ENCODE measurements at places on chromosomes 5 and 9. TPM values are rescaled to one million over a fixed set of nuclear protein-coding genes. Genes with fewer than 3 reads are reported as not detected.

- H3K27me3 ChIP-seq, result no peaks in the 10 kb centered on the region
- H3K4me3 ChIP-seq, result no peak overlapping the region
- no peak overlapping the region for H3K27ac ChIP-seq
- no peaks in the 10 kb centered on the region for H3K36me3 ChIP-seq
- no peak for DNase-seq
Observed at GRCh38 chr9:124511891-124512805, 4.9 kb upstream of the NR5A1 start.

Gene GRIN1
- 2.1 TPM for total RNA-seq

- no peaks in the 10 kb centered on the region for H3K27me3 ChIP-seq
- H3K36me3 ChIP-seq, result no peaks in the 10 kb centered on the region
- DNase-seq, result no peak
- H3K4me3 ChIP-seq, result no peak overlapping the region
- H3K27ac ChIP-seq, result no peak overlapping the region
Observed at GRCh38 chr5:126692971-126693370, 84.0 kb upstream of the LMNB1 start.

Gene GABRA1
- total RNA-seq, result 17.3 TPM

DNA sequence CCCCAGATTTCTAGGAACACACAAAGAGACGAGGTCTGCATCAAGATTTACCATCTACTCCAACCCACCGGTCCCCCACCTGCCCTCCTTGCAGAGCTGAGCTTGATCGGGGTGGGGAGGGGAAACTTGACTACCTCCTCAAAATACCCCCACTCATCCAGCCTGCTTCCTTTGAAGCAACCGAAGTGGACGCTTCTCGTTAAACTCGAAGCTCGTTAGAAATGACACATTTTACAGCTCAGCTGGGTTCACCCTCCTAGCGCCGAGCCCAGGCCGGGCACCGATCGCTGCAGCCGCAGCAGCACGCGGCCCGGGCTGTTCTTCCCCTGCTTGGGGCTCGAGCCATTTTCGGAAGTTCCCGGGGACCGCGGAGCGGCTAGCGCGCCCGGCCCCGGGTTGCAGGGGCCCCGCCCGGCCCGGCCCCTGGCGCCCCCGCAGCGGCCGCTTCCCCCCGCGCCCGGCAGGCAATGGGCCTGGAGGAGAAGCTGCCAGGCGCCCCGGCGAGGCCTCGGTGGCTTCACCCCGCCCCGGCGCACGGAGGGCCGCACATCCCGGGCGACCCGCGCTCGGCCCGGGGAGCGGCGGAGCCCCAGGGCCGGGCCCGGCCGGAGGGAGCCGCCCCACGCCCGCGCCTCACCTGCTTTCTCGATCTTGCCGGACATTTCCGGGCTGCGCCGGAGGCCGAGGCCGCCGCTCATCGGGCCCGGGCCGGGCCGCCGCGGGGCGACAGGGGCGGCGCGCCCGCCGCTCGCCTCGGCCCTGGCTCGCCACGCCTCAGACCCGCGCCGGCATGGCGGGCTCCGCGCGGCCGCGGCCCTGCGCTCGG lies 530 bp downstream of the RAPGEF1 start:
- peak overlapping the region; percentile 70 for H3K4me3 ChIP-seq
- H3K27me3 ChIP-seq, result no peaks in the 10 kb centered on the region
- DNase-seq, result peak; percentile 71

DNA sequence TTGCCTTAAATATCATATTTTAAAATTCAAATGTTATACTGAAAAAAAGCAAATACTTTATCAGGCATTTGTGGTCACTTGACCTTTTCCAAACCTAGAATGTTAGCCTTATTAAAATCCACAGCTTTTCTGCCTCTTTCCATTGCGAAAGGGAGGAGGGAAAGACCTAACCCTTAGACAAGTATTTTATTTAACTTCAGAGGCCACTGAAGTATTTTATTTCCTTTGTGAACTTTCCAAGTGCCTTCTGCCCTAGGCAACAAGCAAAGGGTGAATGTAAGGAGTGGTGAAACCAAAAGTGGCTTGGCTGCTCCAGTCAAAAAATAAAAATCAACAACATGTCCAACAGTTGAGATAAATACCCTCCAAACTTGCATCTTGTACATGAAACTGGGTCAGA lies 376.1 kb downstream of the EFNA5 start:
- H3K4me1 ChIP-seq, result no peaks in the 10 kb centered on the region
- no peak for DNase-seq
- H3K36me3 ChIP-seq, result no peaks in the 10 kb centered on the region
- no peak overlapping the region for H3K27ac ChIP-seq

Gene ERAP2
- total RNA-seq, result not detected

DNA sequence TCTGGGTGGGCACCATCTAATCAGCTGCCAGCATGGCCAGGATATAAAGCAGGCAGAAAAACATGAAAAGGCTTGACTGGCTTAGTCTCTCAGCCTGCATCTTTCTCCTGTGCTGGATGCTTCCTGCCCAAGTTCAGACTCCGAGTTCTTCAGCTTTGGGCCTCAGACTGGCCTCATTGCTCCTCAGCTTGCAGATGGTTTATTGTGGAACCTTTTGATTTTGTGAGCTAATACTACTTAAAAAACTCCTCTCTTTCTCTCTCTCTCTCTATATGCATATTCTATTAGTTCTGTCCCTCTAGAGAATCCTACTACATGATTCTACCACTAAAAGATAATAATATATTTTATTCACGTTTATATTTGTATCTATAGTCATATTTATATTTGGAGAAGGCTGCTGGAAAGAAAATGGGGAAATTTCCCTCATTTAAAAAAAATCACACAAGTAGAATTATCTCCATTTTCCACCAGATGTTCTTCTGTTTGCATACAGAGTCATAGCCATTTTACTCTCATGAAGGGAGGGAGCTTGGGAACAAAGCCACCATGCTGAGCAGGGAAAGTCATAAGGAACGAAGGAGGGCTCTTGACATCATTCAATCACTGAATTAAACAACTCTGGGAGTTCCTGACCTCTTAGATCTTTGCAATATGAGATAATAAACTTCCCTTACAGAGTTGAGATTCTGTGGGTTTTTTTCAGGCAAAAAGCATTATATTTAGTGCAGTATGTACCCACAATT lies 1137.4 kb upstream of the CDH18 start:
- no peak overlapping the region for H3K4me3 ChIP-seq
- H3K36me3 ChIP-seq, result no peaks in the 10 kb centered on the region
- H3K27ac ChIP-seq, result no peak overlapping the region
- no peaks in the 10 kb centered on the region for H3K4me1 ChIP-seq
- H3K27me3 ChIP-seq, result peaks cover 1% of the 10 kb centered on the region

- H3K4me1 ChIP-seq, result no peaks in the 10 kb centered on the region
- no peaks in the 10 kb centered on the region for H3K27me3 ChIP-seq
- H3K4me3 ChIP-seq, result peak overlapping the region; percentile 74
Observed at GRCh38 chr9:13278368-13279246, 885 bp downstream of the MPDZ start.

Data from H1 (cell line).